CD4-positive, alpha-beta T cell treated with Interferon alpha-2 for 1 hour (primary cell): ENCODE measurements at places on chromosomes 2 and 18.

DNA sequence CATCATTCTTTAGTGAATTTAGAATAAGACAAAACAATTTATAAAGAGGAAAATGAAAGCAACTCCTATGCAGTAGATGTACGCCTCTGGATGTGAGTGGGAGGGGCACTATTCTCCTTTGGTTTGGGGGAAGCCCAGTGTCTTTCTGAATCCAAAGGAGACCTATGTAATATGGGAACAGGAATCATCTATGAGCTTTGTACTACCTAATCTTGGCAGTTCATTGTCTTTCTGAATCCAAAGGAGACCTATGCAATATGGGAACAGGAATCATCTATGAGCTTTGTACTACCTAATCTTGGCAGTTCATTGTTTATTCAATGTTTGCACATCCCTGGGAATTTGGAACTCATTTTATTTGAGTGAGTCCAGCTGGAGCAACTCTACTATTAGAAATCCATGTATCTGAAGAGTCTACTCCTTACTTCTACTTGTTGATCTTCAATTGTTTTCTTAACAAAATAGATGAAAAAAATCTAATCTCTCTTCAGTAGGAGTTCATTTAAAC lies 401.1 kb upstream of the LRATD1 start:
- DNase-seq = no peak

GRCh38 chr18:41713969-41714825 lies 240.8 kb upstream of the PIK3C3 start:
- no peak for DNase-seq

GRCh38 chr2:120702801-120703200 lies 32.9 kb upstream of the GLI2 start:
- DNase-seq = no peak

- no peak for DNase-seq
Observed at GRCh38 chr2:217231212-217231611, 371.3 kb upstream of the TNP1 start.

GRCh38 chr18:62445386-62445917 lies 77.4 kb upstream of the ZCCHC2 start:
- DNase-seq = no peak

GRCh38 chr2:101399021-101399799 lies 11.9 kb upstream of the CREG2 start:
- DNase-seq = no peak

DNA sequence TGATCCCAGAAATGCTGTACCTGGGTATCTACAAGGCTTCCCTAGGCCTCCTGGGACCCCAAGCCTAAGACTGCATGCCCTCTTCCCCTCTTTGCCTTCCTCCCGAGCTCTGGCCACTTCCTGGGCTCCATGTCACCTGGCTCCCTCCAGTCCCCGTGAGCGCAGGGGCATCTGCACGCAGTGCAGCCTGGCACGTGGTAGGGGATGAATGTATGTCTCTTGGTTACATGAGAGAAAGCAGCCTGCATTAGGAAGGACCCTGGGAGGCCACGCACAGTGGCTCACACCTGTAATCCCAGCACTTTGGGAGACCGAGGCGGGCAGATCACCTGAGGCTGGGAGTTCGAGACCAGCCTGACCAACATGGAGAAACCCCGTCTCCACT lies 15.8 kb downstream of the PASK start:
- no peak for DNase-seq

GRCh38 chr2:230403746-230404145 lies 12.3 kb upstream of the SP100 start:
- DNase-seq = no peak

GRCh38 chr2:177998006-177998405 lies 74.6 kb downstream of the PDE11A start:
- DNase-seq = no peak

- DNase-seq = no peak
Observed at GRCh38 chr18:80192653-80193385, 54.5 kb downstream of the PARD6G start.

GRCh38 chr2:154507186-154507585 lies 191.3 kb upstream of the KCNJ3 start:
- DNase-seq = no peak

GRCh38 chr2:206158563-206159345 lies 490 bp downstream of the NDUFS1 start:
- DNase-seq = peak; percentile 15

- no peak for DNase-seq
Observed at GRCh38 chr2:207533461-207534008, 3.8 kb downstream of the CREB1 start.

DNA sequence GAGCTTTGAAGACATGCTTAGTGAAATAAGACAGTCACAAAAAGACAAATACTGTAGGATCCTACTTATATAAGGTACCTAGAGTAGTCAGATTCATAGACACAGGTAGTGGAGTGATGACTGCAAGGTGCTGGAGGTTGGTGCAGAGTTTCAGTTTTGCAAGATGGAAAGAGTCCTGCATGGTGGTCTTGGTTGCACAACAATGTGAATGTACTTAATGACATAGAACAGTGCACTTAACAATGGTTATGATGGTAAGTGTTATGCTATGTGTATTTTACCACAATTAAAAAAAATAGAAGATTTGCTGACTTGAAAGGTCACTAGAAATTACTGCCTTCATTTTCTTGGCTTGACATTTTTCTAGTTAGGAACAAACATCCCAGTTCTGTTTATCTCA lies 9.5 kb downstream of the CERS6 start:
- no peak for DNase-seq

DNA sequence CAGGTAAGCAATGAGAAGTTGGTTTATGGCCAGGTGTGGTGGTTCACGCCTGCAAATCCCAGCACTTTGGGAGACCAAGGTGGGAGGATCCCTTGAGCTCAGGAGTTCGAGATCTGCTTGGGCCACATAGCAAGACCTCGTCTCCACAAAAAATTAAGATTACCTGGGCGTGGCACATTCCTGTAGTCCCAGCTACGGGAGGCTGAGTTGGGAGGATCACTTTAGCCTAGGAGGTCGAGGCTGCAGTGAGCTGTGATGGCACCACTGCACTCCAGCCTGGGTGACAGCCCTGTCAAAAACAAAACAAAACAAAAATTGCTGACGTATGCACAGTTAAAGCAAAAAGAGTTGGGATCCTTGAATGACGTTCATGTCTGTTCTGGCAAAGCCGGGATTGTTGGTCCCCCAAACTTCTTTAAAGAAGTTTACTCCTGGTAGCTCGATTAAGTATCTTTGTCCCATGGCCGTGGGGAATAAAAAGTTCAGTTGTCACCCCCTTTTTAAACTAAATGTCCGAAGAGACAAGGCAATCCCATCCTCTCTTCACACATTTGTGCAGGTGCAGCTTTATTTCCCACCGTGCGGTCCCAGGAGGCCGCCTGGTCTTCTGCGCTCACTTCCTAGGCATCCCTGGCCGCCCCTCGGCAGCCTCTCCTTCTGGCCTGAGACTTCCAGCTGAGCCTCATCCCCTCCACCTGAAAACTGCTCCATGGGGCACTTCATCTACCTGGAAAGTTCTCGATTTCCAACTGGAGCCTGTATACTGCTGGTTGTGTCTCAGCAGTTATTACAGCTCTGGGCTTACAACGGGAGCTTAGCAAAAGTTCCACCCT lies 762 bp upstream of the SPOPL start:
- DNase-seq = no peak

DNA sequence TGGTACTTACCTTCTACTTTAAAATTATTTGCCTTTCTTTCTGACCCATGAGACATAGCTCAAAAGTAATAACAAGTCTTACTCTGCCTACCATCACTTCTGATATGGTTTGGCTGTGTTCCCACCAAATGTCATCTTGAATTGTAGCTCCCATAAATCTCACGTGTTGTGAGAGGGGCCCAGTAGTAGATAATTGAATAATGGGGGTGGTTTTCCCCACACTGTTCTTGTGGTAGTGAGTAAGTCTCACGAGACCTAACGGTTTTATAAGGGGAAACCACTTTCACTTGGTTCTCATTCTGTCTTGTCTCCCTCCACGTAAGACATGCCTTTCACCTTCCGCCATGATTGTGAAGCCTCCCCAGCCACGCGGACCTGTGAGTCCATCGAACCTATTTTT lies 47.5 kb downstream of the GALNT3 start:
- no peak for DNase-seq
